ENCODE measurements at places on chromosomes 5 and 9. TPM values are rescaled to one million over a fixed set of nuclear protein-coding genes. Genes with fewer than 3 reads are reported as not detected.
A peak's percentile ranks its signal among the peaks of the same experiment; 100 is the strongest.

IL7R gene
- total RNA-seq, result 1.3 TPM

KLHL9 gene
- total RNA-seq, result 88.5 TPM

- no peak for DNase-seq
Observed at GRCh38 chr9:130711469-130711868, 17.9 kb downstream of the EXOSC2 start.

DNA sequence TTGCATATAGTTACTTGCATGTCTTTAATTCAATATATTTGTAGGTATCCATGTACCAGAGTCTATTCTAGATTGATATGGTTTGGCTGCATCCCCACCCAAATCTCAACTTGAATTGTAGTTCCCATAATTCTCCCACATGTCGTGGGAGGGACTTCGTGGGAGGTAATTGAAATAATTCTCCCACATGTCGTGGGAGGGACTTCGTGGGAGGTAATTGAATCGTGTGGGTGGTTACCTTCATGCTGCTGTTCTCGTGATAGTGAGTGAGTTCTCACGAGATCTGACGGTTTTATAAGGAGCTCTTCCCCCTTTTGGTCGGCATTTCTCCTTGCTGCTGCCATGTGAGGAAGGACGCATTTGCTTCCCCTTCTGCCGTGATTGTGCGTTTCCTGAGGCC is 16.5 kb downstream of the FBXL7 start:
- DNase-seq, result no peak

DNA sequence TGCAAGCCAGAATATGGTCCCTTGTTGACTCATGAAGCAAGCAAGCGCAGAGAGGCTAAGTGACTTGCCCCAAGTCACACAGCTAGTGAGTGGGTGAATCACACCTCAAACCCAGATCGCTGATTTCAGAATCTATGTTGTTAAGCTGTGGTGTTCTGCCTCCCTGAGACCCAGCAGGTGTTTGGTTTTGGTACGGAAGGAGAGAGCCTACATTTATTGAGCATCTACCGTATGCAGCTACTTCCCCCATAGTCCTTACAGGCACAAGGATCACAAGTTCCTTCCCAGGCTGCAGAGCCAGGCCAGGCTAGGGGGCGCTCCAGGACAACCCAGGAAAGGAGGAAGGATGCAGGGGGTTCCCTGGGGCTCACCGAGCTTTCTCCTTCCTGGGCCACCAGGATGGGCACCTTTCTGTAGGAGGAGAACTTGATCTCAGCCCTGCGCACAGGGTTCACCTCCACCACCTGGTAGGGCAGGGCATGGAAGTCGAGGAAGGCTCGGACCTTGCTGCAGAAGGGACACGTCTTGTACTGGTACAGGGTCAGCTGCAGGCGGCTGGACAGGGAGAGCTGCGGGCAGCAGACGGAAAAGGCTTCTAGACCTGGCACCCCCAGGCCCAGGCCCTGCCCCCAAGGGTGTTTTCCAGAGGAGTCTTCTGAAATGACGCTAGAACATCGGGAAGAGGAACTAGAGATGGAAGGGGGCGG is 2.5 kb downstream of the PTGES2 start:
- no peak for DNase-seq

DNA sequence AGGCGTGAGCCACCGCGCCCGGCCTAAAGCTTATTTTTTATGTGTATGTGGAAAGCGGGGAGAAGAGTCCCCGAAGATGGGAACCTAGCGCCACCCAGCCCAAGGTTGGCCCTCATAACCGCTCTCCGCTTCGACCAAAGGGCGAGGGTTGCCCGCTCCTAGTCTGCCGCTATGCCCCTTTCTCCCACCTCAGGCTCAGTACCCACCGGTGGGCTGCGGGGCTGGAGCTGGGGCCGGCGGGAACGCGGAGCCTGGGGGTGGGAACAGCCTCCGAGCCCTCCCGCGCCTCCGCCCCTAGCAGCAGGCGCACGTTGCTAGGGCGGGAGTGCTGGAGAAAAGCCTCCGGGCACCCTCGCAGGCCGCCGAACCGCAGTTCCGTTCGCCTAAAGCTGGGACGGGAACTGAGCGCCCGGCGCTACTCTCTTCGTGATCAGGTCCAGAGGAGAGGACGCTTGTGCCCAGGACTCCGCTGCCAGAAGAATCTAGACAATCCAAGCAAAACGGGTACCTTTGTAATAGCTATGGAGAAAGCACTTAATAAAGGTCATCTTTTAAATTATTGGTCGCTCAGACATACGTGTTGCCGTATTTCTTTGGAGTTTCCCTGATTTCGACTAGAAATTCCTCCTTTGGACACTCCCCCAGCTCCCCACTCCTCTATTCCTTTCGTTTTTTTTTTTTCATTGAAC is at the start of gene WDR31:
WDR31 (minus strand) TSS at position 265 of the 689 bp plus-strand sequence. CDS start 8,253 bp downstream, outside the sequence.
- DNase-seq, result peak; percentile 89

KIF20A gene
- total RNA-seq, result not detected

CCDC192 gene
- 0.35 TPM for total RNA-seq

DNA sequence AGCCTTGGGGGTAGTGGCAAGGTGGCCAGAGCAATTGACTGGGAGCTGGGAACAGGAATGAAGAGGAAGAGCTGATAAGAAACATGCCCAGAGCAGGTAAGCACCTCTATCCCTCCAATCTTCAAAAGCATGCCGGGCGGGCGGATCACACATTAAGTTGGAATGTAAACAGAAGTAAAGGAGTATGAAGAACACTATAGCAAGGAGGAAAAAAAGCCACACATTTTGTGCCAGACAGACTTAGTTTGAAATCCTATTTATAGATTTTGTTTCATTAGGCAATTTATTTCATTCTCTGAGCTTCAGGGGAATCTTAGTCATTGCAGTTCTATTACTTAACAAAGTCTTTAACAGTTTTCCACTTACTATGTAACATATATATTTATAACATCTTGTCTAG is 173.9 kb upstream of the TNC start:
- no peak for DNase-seq

DNA sequence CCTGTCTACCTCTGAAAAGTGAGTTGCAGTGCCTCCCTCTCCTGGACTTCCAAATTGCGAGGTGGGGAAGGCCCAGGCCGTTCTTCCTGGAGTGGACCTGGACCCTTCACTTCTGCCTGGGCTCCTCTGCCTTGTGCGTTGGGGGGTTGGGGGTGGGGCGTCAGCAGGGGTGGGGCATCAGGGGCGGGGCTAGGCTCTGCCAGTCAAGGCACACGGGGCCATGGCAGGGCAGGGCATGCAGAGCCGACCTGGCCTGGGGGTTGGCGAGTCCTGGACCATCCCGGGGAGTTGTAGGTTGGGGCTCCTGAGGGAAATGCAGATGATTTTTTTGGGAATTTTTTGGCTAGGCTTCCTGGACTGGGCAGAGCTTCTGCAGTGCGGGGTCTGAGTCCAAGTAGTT is 87.1 kb downstream of the EHMT1 start:
- DNase-seq, result no peak

- DNase-seq, result no peak
Observed at GRCh38 chr5:87751824-87752223, 339.1 kb upstream of the CCNH start.

- no peak for DNase-seq
Observed at GRCh38 chr9:33159777-33160127, 7.4 kb downstream of the B4GALT1 start.

SGCD gene
- total RNA-seq, result 3.4 TPM

PCDHB16 gene
- 3.8 TPM for total RNA-seq

DNA sequence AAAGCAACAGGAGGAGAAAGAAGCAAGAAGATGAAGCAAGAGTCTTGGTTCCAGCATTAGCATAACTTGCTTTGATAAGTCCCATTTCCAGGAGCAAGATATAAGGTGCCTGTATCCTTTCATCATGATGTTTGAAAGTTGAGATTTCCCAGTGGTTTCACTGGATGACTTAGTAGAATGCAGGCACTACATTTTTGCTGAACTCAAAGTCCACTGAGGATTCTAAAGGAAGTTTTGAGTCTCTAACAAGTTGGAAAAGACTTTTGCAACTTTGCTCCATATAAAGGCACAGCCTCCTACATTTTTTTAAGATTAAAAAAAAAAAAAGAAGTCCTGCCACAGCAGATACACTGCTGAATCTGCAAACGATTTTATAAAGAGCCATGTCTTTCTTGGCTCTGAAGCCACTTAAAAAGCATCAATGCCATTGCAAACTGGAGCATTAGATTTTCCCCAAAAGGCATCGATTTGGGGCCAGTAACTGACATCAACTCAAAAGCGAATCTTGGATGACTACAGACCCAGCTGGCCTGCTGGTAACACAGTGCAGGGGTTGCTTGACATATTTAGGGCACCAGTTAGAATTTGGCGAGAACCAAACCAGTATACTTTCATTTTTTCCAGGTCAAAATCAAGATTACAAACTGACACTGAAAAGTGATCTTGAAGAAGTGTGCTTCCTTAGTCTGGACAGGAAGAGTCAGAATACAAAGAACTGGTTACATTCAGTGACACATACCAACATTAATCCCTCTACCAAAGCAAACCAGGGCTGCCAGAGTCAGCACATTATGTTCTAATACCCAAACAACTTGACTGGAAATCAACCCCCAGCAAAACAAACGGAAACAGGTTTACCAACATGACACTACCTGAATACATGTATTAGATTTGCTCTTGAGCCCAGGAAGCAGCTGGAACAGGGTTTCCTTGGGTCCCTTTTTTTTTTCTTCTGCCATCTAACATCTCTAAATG is 39.1 kb upstream of the KCNV2 start:
- DNase-seq, result no peak

FAT2 gene
- 0.12 TPM for total RNA-seq

GRCh38 chr5:140267201-140267540 is 35.7 kb downstream of the PFDN1 start:
- DNase-seq, result no peak

GRCh38 chr5:160315968-160316367 is 3.6 kb upstream of the CCNJL start:
- no peak for DNase-seq

CYSRT1 gene
- total RNA-seq, result 0.34 TPM

GRCh38 chr9:136122425-136123383 is 4.0 kb upstream of the TMEM250 start:
- peak; percentile 74 for DNase-seq

- peak; percentile 46 for DNase-seq
Observed at GRCh38 chr5:80109646-80110478, 74.7 kb downstream of the THBS4 start.

SWI5 gene
- 86.1 TPM for total RNA-seq

GRCh38 chr5:15597804-15598203 is 97.8 kb downstream of the FBXL7 start:
- DNase-seq, result no peak

GRCh38 chr5:82234885-82235284 is 43.3 kb downstream of the RPS23 start:
- DNase-seq, result no peak

TRIM7 gene
- total RNA-seq, result 1.4 TPM

GRCh38 chr5:63097286-63097685 is 518.7 kb downstream of the LRRC70 start:
- DNase-seq, result no peak

DNA sequence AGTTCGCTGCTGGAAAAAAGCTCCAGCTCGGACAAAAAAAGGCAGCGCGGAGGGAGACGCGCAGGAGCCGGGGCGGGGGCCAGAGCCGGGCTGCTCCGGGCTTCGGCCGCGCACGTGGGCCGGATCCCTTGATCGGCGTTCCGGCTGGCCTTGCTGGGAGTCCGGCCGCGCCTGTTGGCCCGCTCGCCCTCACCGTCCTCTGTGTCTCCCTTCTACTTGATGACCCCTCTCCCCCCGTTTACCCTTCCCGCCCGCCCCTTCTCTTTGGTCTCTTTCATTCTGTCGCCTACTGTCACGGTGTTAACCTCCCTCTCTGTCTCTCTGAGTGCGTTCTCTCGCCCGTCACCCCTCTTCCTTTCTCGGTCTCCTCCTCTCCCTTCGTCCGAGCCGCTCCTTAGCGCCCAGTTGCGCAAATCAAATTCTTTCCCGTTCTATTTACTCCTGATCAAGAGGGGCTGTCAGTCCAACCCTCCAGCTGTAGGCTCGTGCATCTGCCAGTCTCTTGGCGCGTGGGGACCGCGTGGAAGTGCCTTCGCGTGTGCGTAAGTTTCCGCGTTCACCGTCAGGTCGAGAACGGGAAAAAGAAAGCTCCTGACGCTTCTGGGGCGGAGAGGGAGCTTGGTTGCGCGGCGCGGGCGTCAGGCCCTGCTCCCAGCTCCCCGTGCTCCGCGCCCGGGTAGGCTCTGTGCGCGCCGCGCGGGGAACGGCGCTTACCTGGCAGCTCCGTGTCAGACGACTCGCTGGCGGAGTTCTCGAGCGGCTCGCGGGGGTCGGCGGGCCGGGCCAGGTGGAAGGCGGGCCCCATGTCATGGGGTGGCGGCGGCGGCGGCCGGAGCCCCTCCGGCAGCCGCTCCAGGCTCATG is 798 bp downstream of the PITX1 start:
- DNase-seq, result no peak

MOB3B gene
- 9.7 TPM for total RNA-seq

- no peak for DNase-seq
Observed at GRCh38 chr5:111337688-111338087, 113.5 kb downstream of the CAMK4 start.

GRCh38 chr9:116837018-116837989 is 150.2 kb downstream of the TRIM32 start:
- no peak for DNase-seq

- DNase-seq, result no peak
Observed at GRCh38 chr9:133116346-133117231, 4.5 kb downstream of the RALGDS start.

GRCh38 chr9:35079041-35079425 is 709 bp downstream of the FANCG start:
- no peak for DNase-seq

DMGDH gene
- total RNA-seq, result 5.7 TPM

DNA sequence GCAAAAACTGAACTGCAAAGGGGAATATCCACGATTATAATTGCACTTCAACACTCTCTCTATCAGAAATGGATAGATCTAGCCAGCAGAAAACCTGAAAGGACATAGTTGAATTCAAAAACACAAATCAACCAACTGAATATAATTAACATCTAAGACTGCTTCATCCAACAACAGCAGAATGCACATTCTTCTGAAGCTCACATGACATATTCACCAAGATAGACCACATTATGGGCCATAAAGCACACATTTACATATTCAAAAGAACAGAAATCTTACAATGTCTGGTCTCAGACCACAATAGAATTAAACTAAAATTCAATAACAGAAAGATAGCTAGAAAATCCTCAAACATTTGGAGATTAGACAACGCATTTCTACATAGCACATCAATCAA is 118.3 kb downstream of the FBXO4 start:
- no peak for DNase-seq

DNA sequence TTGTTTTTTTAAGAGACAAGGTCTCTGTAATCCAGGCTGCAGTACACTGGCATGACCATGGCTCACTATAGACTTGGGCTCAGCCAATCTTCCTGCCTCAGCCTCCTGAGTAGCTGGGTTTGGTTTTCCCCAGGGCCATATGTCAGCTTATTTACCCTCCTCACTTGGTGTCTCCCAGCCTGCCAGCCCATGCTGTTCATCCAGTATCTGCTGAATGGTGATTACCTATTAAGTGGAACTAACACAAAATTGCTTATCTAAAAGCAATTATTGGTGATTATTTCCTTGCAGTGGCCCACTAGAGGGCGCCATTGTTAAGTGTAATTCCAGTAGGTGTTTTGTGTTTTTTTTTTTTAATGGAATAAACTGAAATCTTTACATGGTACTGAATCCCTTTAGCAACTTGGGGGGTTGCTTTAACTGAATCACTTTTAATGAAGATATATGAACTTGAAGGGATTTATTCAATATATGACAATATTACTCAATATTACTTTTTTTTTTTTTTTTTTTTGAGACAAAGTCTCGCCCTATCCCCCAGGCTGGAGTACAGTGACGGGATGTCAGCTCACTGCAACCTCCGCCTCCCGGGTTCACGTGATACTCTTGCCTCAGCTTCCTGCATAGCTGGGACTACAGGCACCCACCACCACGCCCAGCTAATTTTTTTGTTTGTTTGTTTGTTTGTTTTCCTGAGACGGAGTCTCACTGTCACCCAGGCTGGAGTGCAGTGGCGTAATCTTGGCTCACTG is 13.8 kb downstream of the EXOSC2 start:
- peak; percentile 69 for DNase-seq

- DNase-seq, result peak; percentile 72
Observed at GRCh38 chr5:159094745-159095144, 5.0 kb downstream of the EBF1 start.
